Brain microvascular endothelial cell (primary cell): ENCODE measurements at places on chromosomes 13 and 19.
A peak's percentile ranks its signal among the peaks of the same experiment; 100 is the strongest.

DNA sequence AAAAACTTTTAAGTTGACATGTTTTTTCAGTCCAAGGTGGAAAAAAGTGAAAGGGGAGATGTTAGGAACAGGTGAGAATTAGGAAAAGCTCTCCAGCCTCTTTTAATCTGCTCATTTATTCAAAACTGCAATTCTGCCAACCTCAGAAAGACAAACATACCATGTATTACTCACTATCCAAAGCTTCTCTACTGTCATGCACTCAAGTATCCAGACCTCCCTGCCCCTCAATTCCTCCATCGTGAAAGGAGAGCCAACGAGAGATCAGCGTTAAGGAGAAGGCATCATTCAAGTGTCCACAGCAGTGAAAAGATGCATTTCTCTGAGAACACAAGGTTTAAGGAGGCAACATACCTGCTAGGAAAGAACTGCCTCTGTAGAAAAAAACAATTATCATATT, 24.5 kb downstream of the DIAPH3 start:
- DNase-seq: peak; percentile 63

DNA sequence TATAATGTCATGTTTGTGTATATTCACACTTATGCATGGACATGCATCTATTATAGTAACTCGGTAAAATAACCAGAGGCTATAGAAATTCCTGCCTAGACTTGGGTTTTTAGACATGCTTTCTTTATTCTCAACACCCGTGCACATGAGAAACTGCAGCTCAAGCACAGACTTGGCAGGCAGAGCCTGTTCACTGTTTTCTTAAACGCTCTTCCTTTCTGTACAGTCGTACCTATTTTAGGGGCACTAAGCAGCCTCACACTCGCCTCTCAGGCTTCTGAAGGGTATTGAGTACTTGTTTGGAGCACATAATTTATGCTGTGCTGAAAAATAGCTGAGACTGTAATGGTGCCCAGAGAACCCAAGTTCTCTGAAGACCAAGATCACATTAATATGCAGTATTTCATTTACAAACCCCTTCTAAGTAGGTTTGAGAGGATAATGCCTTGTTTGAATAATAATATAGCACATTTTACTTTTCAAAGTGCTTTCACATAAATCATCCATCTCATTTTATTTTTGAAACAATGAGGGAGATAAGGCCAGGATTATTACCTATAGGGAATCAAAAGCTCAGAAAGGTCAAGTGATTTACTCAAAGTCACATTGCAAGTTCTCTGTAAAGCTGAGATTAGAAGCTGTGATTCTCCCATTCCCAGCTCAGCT, 429.9 kb downstream of the SPRY2 start:
- DNase-seq: no peak

DNA sequence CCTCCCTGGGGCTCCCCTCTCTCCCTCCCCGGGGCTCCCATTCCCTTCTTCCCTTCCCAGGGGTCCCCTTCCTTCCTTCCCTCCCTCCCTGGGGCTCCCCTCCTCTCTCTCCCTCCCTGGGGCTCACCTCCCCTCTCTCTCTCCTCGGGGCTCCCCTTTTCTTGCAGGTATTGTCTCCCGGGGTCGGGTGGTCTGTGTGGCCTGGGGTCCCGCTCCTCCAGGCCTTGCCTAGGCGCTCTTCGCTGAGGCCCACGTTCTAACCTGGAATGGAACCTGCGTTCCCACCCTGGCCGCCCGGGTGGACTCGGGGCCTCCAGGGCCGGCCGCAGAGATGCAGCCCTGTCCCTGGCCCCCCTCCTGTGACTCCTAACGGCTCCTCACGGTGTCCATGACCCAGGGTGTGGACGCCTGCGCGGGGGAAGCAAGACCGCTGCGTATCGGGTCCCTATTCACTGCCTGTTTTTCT, 940 bp upstream of the DCUN1D2 start:
- no peak for DNase-seq

GRCh38 chr19:12757544-12758274, 6.1 kb downstream of the BEST2 start:
- DNase-seq: peak; percentile 71

DNA sequence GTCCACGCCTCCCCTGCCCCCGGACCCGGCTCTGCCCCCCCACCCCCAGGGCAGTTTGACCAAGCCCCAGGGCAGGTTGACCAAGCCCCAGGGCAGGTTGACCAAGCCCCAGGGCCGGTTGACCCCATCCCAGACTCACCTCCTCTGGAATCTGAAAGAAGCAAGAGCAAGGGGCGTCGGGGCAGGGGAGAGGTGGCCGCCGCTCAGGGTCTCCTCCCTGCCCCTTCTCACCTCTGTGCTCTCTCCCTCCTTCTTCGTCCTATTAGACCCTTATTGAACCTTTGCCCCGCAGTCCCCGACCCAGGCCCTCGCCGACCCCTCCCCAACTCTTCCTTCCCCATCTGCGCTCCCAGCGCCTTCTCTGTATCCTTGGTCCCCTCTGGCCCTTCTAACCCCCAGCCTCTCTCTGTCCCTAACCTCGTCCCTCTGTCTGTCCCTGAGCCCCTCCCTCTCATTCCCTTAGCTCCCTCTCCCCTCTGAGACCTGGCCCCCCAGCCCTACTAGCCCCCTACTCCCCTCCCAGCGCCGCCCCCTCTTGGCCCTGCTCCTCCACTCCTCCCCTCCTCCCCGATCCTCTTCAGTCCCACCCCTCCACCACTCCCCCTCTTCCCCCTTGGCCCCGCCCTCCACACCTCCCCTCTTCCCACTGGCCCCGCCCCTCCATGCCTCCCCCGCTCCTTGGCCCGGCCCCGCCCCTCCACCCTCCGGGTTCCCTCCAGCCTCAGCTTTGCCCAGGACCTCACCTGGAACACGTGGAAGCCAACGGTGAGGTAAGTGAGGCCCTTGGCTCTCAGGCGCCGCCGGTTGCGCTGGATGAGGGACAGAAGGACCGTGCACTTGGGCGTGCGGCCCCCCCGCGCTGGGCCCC, 7.6 kb downstream of the CAPN12 start:
- no peak for DNase-seq

GRCh38 chr13:80547341-80547740, 206.4 kb upstream of the SPRY2 start:
- DNase-seq: no peak

DNA sequence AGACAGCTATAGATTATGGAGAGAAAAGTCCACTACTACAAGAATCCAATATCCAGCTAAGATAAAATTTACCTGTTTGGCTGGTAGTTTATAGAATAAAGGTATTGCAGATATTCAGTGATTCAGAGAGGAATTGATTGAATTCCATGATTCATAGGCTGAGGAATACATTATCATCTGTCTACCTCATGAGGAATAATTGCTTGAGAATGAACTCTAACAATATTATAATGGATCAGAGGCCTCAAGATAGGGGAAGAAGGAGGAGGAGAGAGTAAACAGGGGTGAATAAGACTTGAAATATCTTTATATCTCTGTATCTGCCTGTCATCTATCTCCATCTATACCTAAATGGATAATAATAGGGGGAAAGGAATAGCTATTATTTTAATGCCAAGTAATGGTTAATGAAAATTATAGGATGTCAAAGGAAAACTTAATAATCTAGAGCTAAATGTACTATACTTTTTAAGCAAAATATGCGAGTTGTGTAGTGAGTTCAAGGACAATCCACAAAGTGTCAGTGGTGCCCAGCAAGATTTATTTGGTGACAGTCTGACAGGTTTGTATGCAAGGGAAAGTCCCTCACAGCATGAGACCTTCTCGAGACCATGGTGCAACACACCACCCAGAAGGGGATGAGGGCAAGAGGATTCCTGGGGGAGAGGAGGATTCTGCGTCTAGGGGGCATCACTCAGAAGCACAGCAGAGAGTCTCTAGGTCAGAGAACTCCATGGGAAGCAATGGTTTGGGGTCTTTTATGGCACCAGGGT, 224.5 kb downstream of the GPC5 start:
- DNase-seq: no peak

DNA sequence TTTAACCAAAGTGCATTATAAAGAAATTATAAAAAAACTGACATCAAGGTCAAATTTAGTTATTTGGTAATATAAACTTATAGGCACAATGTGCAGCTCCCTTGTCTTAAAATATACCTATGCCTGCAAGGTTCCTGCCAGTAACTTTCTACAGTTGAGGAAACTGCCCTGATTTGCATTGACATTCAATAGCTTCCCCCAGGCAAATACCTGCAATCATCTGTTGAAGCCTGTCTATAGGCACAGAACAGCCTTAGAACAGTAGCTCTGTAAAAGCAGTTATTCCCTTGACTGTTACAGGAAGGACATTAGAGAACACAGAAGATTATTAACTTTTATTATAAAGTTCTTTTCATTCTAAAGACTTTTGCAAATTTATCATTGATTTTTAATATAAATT, 1239.5 kb downstream of the PCDH9 start:
- DNase-seq: no peak

DNA sequence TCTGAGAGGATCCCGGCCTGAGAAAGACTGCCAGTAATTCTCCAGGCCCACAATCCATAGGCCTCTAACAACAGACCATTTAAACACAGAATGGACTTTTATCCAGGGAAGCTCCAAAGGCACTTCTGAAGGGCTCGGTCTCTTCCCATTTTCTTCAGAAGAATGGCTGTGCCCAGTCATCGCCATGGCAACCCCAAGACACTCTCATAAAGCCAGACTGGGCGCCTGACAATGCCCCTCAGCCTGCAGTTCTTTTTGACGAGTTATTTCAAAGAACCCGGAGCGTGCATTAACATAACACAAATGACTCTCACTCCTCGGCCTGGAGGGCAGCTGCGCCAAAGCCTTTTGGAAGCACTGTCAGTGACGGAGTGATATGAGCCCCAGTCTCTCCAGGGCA, 61.0 kb downstream of the RASA3 start:
- DNase-seq: no peak

- no peak for DNase-seq
These were observed 29.7 kb upstream of the RGCC start for GRCh38 chr13:41427666-41428065.
